ENCODE measurements at places on chromosomes 13 and 19.

- DNase-seq: peak; percentile 28
Observed at GRCh38 chr13:48570216-48570828, 37.4 kb upstream of the RCBTB2 start.

DNA sequence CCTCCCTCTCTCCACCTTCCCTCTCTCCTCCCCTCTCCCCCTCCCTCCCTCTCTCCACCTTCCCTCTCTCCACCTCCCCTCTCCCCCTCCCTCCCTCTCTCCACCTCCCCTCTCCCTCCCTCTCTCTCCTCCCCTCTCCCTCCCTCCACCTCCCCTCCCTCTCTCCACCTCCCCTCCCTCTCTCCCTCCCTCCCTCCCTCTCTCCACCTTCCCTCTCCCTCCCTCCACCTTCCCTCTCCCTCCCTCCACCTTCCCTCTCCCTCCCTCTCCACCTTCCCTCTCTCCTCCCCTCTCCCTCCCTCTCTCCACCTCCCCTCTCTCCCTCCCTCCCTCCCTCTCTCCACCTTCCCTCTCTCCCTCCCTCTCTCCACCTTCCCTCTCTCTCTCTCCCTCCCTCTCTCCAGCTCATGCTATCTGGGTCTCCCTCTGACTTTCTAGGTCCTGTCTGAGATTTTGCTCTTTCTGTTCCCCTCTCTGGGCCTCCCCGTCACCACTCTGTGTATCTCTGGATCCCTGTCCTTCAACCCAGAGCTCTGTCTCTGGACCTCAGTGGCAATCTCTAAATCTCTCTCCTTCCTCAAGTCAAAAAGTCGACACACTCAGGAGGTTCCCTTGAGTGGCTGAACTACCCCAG, 3.5 kb upstream of the CNOT3 start:
- DNase-seq: no peak

GRCh38 chr19:5822181-5822844, 17.2 kb downstream of the FUT6 start:
- DNase-seq: no peak

DNA sequence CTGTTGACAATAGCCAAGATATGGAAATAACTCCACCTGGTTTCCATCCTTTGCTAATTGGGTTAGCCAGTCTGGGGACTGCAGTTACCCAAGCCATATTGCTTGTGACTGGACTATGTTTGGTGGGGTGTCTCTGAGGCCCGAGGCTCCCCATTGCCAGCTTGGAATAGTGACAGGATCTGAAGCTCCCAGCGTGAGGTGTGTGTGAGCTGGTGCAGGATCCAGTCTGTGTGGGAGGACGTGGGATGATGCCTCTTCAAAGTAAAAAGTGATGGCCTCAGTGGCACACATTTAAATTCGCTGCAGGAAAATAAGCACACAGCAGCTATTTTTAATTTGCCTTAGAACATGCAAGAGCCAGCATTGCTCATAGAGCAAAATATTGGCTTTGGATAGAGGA, 75.0 kb downstream of the TEX26 start:
- peak; percentile 75 for DNase-seq

DNA sequence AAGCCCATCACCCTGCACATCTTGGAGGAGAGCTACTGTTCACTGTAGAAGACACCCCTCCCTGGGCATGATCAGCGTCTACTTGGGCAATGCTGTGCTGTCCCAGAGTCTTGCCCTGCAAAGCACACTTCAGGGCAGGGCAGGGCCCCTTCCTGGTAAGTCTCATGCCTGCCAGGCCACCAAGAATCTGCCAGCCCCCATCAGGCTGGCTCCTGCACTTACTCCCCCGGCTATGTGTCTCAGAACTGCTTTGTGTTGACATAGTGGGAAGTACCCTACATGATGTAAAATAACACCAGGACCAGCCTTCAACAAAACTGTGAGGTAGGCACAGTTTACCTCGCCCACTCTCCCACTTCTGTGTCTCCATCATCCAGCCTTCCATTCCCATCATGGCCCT, 27.8 kb upstream of the ATP12A start:
- no peak for DNase-seq

GRCh38 chr19:45768655-45768983, 433 bp downstream of the SIX5 start:
- DNase-seq: peak; percentile 27

DNA sequence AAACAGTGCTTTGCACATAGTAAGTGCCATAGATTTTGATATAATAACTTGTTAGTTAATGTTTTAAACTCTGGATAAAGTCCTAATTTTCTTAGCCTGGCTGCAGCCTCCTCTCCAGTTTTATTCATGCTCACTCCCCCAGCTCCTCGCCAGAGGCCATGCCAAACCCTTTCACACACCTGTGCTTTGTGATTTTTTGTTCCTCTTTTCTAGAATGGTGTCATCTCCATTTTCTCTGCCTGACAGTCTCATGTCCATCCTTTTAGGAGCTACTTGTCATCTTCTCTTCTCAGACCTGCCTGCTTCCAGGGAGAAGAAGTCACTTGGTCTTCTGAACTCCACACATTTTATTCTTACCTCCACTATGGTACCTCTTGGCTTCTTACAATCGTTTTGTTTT, 55.8 kb upstream of the SPATA13 start:
- DNase-seq: no peak

DNA sequence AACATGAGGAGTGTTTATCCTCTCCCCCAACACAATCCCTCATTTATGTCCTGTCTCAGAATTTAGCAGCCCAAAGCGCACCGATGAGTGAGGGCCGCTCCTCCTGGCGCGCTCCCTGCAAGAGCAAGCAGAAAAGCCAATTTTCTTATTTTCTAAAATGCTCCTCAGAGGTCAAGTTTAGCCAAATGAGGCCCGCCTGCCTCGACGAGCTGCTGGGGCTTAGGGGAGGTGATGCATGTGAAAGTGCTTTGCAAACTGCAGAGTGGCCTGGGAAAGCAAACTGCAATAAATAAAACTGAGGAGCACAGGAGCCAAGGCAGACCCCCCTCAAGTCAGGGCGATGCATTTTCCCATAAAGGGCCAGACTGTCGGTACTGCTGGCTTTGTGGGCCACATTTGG, 29.0 kb downstream of the CAPS start:
- DNase-seq: no peak

DNA sequence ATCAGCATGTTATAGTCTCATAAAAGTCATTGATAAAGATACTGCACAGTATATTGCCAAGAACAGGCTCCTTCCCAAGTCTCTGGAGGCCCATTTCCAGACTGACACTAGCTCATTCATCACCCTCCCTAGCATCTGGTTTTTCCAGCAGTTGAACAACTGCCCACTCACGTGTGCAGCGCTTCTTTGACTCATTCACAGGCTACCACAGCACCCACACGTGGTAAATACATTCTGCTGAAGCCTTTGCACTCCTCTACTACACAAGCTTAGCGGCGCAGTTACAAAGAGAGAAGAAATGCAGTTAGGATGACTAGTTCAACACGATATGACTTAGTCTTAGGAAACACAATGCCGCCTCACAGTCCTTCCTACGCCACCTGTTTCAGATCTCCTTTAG, 87.7 kb downstream of the DOCK9 start:
- peak; percentile 51 for DNase-seq

- DNase-seq: peak; percentile 36
Observed at GRCh38 chr13:45092663-45093062, 27.6 kb upstream of the GTF2F2 start.

DNA sequence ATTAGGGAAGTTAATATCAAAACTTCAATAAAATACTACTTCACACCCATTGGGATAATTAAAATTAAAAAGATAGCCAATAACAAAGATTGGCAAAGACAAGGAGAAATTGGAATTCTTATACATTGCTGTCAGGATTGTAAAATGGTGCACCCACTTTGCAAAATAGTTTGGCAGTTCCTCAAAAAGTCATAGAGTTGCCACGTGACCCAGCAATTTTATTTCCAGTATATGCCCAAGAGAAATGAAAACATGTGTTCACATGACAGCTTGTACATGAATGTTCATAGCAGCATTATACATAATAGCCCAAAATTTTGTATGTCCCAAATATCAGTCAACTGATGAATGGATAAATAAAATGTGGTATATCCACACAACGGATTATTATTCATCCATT, 3.3 kb downstream of the MBD3L1 start:
- DNase-seq: peak; percentile 13

GRCh38 chr13:112975401-112975939, 6.5 kb downstream of the MCF2L start:
- DNase-seq: no peak

- no peak for DNase-seq
Observed at GRCh38 chr13:54574791-54575190, 1546.2 kb downstream of the OLFM4 start.

DNA sequence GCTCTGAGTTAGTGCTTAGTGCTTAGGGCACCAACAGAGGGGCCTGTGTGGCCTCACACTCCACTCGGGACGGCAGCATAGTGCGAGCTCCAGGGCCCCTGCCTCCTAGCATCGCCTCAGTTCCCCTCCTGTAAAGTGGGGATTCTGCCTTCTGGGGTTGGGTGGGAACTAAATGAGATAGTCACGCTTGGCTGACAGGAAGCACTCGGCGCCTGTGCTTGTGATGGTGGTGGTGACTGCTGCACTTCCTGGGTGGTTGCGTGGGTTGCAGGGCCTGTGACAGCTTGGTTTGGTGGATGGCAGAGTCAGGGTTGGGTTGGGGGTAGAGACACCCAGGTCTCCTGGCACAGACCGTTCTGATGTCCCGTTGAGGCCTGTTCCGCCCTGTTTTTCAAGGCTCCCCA, 7.7 kb downstream of the PLEKHF1 start:
- DNase-seq: no peak

DNA sequence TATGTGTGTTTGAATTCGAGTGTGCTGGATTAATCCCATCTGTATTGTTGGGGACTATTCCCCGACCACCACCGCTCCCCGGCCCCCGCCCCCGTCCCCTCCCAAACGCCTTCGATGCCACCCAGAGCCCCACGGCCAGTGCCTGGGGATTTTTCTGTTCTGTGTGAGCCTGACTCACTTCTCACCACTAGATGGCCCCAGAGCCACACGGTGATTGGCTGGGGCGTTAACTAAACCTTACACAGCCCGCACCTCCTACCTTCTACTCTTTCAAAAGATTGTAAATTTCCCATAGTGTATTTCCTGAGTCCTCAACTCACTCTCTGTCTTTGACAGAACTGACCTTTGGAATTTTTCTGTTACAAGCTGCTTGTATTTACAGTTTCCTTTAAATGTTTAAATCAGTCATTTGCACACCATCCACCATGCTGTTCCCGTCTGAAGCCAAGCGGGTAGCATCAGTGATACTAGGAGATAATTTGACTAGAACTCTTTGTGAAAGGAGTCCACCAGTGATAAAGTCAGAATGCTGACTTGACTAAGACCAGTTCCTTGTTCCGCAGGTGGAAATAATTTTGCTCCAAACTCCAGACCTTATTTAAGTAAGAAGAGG, 61.4 kb downstream of the RFX2 start:
- peak; percentile 73 for DNase-seq

DNA sequence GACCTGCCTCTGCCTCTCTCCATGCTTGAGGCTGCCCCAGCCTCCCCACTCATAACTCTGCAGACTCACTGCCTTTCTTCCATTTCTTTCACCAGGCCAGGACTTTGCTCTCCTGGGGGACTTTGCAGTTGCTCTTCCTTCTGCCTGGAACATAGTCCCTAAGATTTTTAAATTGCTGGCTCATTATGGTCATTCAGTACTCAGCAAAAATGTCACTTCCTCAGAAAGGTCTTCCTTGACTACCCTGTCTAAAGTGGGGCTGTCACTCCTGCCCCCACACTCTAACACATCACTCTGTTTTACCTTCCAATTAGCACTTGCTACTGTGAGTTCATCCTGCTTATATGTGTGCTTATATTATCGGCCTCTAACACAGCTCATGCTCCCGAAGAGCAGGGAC, 618.2 kb downstream of the UQCRFS1 start:
- DNase-seq: no peak

GRCh38 chr19:33800012-33800680, 3.5 kb downstream of the KCTD15 start:
- DNase-seq: no peak

DNA sequence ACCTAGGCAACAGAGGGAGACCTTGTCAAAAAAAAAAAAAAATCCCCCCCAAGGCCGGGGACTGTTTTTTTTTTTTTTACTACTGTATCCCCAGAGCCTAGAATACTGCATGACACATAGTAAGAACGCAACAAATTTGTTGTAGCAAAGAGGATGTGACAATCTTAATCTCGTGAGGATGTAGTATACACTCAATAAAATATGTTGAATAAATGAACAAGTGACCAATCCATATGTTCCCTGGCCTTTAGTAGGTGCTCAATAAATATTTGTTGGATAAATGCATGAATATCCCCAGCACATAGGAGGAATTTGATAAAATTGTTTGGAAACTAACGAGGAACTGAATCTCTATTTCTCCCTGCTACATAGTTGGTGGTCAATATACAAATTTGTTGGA, 75.7 kb downstream of the MAP4K1 start:
- no peak for DNase-seq

Measured in MV-4-11 (cell line).